ENCODE measurements at places on chromosomes 5 and 9. TPM values are rescaled to one million over a fixed set of nuclear protein-coding genes. Genes with fewer than 3 reads are reported as not detected.

The ZNF618 gene
- total RNA-seq = 14.4 TPM

The LCN9 gene
- not detected for total RNA-seq

The C7 gene
- not detected for total RNA-seq

The PCDHB11 gene
- not detected for total RNA-seq

The TAF11L10 gene
- not detected for total RNA-seq

The CSF1R gene
- total RNA-seq = not detected

The PRRX2 gene
- 0.20 TPM for total RNA-seq

The ARSB gene
- 19.3 TPM for total RNA-seq

The FOXD4 gene
- total RNA-seq = not detected

The CD74 gene
- 12.0 TPM for total RNA-seq

The HSD17B3 gene
- not detected for total RNA-seq

The ZFP37 gene
- 0.60 TPM for total RNA-seq

The ANKRD20A1 gene
- total RNA-seq = not detected

The SELENOP gene
- total RNA-seq = 28.6 TPM

The UAP1L1 gene
- 23.0 TPM for total RNA-seq

The LCN15 gene
- 1.6 TPM for total RNA-seq

The SOHLH1 gene
- total RNA-seq = not detected

The OCLN gene
- 0.53 TPM for total RNA-seq

The IFNK gene
- total RNA-seq = not detected

The SH3RF2 gene
- 0.59 TPM for total RNA-seq

The GFRA3 gene
- total RNA-seq = not detected

The CCDC183 gene
- total RNA-seq = not detected

All from mammary microvascular endothelial cell (primary cell).